Articular chondrocyte of knee joint (primary cell): ENCODE measurements at places on chromosomes 3 and 15. TPM values are rescaled to one million over a fixed set of nuclear protein-coding genes. Genes with fewer than 3 reads are reported as not detected.

The CCDC54 gene
- total RNA-seq, result not detected in 2 replicates

The SLC2A2 gene
- not detected in 2 replicates for total RNA-seq

The C3orf62 gene
- 2.4 and 2.5 TPM in 2 replicates for total RNA-seq

The NMNAT3 gene
- total RNA-seq, result 1.7 and 2.3 TPM in 2 replicates

The RABL3 gene
- total RNA-seq, result 15.3 and 17.9 TPM in 2 replicates

The CAMK1 gene
- total RNA-seq, result 21.3 and 25.4 TPM in 2 replicates

The CCDC12 gene
- total RNA-seq, result 17.6 and 22.5 TPM in 2 replicates

The CTDSPL2 gene
- total RNA-seq, result 82.8 and 95.3 TPM in 2 replicates

The FEZF2 gene
- total RNA-seq, result not detected in 2 replicates

The LINS1 gene
- 16.8 and 20.5 TPM in 2 replicates for total RNA-seq

The ADAMTS17 gene
- 3.7 and 5.0 TPM in 2 replicates for total RNA-seq

The MAGI1 gene
- 21.3 and 27.0 TPM in 2 replicates for total RNA-seq

The SYNPR gene
- not detected in 2 replicates for total RNA-seq

The CCK gene
- 0.13 TPM in 1 of 2 replicates, not detected in the other for total RNA-seq

The PRSS50 gene
- total RNA-seq, result under 0.01 TPM in 1 of 2 replicates, not detected in the other

The MEX3B gene
- total RNA-seq, result 1.3 and 3.1 TPM in 2 replicates

The PAQR5 gene
- 0.13 and 4.8 TPM in 2 replicates for total RNA-seq

The SUCNR1 gene
- under 0.01 TPM in 1 of 2 replicates, not detected in the other for total RNA-seq

The GOLGA6B gene
- not detected in 2 replicates for total RNA-seq

The LHFPL4 gene
- under 0.01 TPM in 1 of 2 replicates, not detected in the other for total RNA-seq
